ENCODE measurements at places on chromosomes 3 and 15.

DNA sequence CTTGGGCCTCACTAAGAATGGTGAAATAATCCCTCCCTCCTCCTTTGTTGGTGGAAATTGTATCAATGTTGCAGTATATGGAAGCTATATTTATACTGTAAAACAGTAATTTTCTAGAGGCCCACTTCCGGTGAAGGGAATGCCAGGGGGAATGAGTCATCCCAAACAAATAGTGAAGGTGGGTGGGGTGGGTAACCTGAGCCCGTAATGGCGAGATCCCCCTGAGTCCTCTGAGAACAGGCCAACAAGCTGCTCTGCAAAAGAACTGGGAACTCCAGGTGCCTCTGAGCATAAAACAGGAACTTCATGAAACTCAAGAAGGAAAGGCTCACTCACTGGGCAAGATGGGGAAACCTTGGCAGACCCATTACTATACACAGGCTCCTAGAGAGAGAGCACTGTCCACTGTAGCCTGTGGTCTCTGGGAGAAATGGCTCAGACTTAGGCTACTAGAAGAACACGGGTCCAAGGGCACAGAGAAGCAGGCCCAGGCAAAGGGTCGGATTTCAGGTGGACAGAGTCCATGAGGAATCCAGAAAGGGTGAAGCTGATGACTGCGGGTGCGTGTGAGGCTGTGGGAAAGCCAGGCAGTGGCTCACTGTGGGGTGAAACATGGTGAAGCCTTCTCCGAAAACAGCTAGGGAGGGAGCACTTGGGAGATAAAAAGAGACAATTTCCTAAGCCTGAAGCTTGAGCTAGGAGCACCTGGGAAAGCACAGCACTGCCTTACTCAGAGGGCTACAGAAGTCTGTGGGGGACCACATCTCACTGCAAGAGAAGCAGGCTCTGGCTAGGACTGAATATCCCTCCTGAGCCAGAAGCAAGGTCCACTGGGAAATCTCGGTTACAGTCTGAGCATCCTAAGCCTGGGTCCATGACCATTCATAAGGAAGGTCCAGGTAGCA, 19.8 kb downstream of the LARP6 start:
- DNase-seq: no peak

DNA sequence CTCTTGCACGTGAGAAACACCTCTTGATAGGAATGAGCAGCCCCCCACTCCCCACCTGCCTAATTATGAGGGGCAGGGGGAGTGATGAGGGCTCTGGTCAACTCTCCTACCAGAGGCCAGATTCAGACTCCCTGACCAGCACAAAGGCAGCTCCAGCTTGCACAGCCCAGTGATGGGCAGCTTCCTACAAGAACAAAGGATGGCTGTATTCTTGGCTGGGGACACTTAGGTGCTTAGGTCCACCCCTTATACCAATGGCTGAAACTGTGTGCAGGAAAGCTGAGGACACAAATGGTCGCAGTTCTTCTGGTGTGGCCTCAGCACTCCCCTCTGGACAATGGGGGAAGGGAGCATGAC, 81.8 kb downstream of the IQSEC1 start:
- DNase-seq: no peak

DNA sequence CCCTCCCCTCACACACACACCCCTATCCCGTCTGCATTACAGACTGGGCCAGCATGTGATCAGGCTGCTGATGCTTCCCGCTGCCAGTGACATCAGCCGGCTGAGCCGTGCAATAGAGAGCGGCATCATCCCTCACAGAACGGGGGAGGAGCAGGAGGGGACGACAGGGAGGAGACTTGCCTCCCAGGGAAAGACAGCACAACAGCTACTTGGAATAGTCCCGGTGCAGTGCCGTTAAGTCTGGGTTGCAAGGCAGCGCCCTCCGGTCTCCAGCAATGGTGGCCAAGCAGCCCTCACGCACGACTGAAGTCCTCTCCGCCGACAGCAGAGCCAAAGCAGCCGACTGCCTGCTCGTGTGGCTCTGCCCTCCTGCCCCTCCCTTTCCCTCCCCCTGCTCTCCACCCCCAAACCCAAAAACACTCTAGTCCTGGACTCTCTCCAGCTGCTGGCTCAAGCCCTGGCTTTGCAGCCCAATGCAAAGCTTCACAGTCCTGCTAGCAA, 31.5 kb upstream of the RPS17 start:
- DNase-seq: no peak

GRCh38 chr3:195154793-195155535, 116.0 kb downstream of the XXYLT1 start:
- no peak for DNase-seq

DNA sequence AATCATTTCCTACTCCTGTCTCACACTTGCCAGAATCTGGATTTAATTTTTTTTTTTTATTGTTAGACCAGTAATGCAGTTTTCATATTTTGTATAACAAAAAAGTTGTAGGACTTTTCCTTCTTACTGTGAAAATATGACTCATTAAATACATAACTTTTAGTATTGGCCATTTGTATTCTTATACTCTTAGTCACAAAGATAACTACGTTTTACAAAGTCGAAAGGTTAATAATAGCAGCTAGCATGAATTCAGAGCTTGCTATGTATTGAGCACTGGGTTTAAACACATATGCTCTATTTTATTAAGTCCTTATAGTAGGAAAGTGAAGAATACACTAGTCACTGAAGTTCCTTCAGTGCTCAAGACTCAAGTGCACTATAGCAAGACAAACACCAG, 43.1 kb downstream of the LRRN1 start:
- DNase-seq: no peak

DNA sequence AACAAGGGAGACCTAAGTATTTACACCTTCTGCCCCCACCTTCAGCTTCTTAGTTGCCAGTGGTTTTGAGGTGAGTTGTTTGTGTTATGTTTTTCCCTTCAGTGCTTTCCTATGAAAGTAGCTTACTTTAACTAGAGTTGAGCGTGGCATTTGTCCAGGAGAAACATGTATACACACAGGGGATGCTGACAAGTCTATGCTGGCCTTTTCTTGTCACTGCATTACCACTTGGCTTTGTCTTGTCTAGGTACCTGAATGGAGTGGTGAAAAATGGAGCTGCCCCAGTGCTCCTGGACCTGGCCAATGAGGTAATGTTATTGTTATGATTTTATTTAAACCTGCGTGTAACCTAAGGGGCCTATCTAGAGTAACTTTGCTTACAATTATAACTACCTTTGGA, 74.4 kb downstream of the CDIN1 start:
- no peak for DNase-seq

DNA sequence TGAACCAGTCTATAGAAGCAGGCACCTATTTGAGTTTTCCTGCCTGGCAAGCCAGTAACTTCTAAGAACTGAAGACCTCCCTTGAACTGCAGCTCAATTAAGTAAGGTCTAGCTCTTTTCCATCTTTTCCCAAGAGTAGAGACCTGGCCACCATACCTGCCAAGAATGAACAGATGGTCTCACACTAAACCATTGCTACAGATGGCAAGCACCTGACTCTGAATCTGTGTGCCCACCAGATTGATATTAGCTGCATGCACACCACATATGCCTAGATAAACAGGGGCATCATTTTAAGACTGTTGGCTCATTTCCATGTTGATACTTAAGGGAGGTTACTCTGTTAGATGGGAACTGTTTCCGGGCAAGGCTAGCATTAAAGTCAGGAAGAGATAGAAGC, 34.8 kb upstream of the GSK3B start:
- DNase-seq: no peak
